ENCODE measurements at places on chromosomes 7 and 10.

GRCh38 chr10:70295321-70295720 is 11.5 kb upstream of the NPFFR1 start:
- DNase-seq = no peak

- no peak for DNase-seq
Observed at GRCh38 chr10:126252884-126253610, 135.2 kb downstream of the ADAM12 start.

- DNase-seq = no peak
Observed at GRCh38 chr7:25624833-25625232, 396.5 kb upstream of the NPVF start.

DNA sequence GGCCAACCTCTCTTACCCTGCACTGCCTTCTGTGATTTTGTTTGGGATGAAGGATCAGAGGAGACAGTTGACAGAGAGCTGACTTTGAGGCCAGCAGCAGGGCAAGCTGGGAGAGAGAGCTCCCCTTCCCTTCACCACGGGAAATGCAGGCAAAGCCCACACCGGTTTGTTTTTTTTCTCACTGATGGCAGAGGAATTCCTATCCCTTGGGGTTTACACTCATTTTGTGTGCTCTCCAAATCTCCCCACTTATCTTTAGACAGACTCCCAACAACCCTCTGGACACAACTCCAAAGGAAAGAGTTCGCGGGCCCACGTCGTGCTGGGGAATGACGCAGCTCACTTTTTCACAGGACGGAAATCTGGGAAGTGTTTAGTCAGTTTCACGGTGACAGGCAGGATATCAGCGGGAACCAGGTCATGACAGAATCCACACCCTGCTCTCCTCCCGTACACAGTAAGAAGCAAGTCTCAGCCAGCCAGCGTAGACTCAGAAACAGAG is 68.3 kb upstream of the FAM171A1 start:
- DNase-seq = no peak

GRCh38 chr7:115748123-115748738 is 282.3 kb downstream of the TFEC start:
- no peak for DNase-seq

Measured in stimulated activated CD8-positive, alpha-beta memory T cell treated with anti-CD3 and anti-CD28 coated beads, Interleukin-7, amount 100 ng/mL, for 4 hours (primary cell).